ENCODE measurements at places on chromosomes 1 and 21.

DNA sequence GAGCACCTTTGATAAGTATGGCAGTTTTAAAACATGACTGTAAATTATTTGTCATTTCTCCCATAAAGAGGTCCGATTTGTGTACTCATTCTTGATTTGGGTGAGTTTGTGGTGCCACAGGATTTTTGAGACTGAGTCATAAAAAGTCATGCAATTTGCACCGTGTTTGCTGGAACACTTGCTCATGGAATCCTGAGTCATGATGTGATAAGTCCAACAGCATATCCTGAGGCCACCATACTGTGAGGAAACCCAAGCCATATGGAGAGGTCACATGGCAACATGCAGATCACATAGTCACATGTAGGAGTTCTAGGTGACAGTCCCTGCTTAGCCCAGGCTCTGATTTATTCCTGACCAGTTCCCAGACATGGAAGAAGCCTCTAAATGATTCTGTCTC, 40.8 kb upstream of the PRRX1 start:
- no peak for DNase-seq

DNA sequence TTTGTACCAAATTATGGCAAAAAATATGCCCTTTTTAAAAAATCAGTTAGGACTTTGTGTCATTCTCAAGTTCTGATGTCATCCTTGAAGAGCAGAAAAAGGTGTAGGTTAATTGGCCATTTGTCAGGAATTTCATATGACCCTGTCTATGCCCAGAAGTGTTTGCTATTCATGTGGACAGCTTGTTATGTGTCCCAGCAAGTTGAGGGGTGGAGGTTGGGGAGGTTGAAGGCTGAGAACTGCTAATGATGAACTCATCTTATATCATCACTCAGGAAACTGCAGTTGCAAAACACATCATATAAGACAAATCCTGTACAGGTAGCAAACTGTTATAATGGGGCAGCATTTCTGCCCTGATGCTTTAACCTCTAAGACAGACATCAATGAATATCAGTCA, 106.5 kb downstream of the PHTF1 start:
- DNase-seq = no peak

DNA sequence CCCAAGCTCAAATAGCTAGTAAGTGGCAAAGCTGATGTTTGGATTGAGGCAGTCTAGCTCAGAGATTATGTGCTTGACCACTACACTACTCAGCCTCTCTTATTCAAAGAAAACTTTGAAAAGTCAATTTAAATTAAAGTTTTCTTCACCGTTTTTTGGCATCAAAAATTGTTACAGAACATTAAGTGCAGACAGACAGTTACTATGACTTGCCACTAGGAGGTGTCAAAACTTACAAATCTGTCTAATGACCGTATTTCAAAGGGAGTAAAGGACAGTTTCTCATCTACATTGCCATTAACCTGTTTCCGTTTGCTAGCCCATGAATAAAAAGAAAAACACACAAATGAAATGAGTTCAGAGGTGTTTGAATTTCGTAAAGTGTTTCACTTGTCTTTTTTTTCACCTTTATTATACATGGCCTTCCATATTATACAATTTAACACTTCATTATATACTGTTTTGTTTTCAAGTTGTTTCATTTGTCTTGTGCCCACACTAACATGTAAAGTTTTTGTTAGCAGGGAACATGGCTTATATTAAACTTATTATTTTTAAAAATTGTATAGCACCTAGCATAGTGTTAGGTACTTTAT, 57.4 kb upstream of the MTF2 start:
- no peak for DNase-seq

DNA sequence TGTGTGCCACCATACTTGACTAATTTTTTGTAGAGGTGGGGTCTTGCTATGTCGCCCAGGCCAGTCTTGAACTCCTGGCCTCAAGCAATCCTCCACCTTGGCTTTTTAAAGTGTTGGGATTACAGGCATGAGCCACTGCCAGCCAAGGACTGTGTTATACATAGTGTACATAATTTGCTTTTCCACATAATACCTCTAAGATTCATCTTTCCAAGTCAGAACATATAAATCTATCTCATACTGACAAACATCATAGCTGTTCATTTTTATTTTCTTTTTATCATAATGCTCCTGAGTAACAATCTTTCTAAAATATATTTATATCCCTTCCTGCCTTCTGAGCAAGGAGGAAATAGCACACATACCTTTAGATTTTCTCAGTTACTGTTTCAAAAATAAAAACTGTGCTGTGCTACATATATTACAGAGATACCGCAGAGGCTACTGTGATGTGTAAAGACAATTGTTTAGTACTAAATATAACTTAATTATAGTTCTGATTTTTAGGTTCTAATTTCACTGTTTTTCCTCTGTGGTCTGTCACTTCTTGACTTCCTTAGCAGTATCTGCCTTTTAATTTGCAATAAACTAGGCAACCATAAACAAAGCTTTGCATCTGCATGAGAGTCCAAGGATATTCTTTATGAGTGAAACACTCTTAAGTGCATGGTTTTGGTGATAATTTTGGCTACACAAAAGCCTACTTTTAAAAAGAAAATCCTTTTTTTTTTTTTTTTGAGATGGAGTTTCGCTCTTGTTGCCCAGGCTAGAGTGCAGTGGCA, 59.3 kb downstream of the EYA3 start:
- no peak for DNase-seq

GRCh38 chr1:193462629-193463320, 276.4 kb upstream of the B3GALT2 start:
- no peak for DNase-seq

- DNase-seq = peak; percentile 21
Observed at GRCh38 chr1:76053021-76053420, 21.5 kb upstream of the ST6GALNAC3 start.

DNA sequence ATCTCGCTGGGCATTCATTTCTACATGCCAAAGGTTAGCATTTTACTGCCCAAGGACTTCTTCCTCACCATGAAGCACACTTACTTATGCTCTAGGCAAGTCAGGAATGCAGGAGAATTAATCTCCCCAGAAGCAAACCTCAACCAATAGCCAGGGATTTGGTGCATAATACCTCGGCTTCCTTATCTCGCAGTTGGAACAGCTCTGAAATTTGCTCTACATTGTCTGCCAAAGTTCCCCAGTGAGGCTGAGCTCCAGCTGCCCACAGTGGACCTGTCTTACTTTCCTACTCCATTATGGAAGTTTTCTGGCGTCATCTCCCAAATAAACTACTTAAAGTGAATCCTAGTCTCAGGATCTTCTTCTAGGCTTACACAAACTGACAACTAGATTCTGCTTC, 57.6 kb upstream of the PPM1J start:
- DNase-seq = no peak

GRCh38 chr1:116861137-116861536, 48.6 kb upstream of the PTGFRN start:
- DNase-seq = no peak

DNA sequence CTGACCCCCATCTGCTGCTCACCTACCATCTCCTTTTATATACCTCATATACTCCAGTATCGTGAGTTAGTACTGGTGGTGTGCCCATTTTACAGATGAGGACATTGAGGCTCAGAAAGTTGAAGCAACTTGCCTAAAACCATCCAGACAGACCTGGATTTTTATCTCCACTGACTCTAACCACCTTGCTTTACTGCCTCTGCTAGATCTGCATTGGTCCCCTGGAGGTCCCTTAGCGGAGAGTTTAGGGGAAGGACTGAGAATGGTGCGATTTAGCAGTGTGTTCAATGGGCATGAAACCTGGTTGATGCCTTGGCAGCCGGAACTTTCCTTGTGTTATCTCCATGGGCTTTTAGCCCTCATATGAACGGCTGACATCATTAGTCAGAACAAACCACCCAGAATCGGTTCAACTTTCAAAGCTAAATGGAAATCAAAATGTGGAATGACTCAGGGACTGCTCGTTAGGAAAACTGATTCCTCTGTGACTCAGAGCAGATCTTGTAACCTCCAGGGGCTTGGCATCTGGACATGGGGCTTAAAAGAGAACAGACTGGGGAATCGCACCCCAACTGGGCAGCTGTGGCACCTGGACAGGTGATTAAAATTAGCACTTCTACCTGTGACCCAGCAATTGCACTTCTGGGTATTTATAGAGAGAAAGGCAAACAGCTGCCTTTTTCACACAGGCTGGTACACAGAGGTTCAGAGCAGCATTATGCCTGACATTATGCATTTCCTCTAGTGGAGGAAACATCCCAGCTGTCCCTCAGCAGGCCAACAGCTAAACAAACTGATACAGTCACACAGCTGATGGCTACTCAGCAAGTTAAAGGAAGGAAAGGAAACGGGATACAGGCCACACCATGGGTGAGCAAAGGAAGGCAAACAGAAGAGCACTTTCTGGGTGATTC, 25.3 kb downstream of the TMEM51 start:
- no peak for DNase-seq

- DNase-seq = no peak
Observed at GRCh38 chr1:17170571-17170970, 34.4 kb upstream of the PADI1 start.

- no peak for DNase-seq
Observed at GRCh38 chr1:243266231-243266630, 10.4 kb downstream of the SDCCAG8 start.

DNA sequence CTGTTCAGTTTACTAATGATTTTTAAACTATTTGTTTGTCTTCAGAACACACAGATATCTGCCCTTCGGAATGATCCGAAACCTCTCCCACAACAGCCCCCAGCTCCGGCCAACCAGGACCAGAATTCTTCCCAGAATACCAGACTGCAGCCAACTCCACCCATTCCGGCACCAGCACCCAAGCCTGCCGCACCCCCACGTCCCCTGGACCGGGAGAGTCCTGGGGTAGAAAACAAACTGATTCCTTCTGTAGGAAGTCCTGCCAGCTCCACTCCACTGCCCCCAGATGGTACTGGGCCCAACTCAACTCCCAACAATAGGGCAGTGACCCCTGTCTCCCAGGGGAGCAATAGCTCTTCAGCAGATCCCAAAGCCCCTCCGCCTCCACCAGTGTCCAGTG, 51.6 kb downstream of the ACP6 start:
- no peak for DNase-seq

GRCh38 chr1:197399755-197400521, 131.9 kb downstream of the CRB1 start:
- DNase-seq = peak; percentile 28

GRCh38 chr1:11412141-11412540, 66.8 kb upstream of the DISP3 start:
- no peak for DNase-seq

- no peak for DNase-seq
Observed at GRCh38 chr1:18794561-18794960, 64.9 kb downstream of the TAS1R2 start.

- DNase-seq = peak; percentile 23
Observed at GRCh38 chr1:29975036-29975694, 738.8 kb downstream of the PTPRU start.

DNA sequence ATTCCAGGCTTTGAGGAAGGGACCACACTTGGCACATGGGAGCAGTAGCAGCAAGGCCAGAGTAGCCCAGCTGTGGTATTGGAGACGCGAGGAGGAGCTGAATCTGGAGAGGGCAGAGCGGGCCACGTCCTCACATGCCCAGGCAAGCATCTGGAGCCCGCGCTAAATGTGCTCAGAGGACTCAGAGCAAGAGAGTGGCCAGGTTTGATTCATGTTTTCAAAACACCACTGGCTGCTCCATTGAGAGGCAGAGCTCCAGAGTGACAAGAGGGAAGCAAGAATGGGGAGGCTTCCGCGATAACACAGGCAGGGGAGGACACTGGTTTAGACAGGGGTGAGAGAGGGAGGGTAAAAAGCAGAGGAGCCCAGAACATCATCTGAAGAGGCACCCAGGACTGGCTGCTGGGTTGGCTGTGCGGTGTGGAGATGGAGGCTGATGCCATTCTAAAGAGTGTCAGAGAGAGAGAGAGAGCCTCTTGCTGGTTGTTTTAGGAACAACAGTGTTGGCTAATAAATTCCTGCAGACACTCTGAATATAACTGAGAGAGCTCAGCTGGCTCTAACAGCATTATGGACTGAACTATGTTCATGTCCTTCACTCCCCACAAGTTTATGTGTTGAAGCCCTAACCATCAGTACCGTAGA, 32.3 kb downstream of the RCAN1 start:
- peak; percentile 17 for DNase-seq

- DNase-seq = no peak
Observed at GRCh38 chr1:241839369-241839979, 8.5 kb upstream of the EXO1 start.

DNA sequence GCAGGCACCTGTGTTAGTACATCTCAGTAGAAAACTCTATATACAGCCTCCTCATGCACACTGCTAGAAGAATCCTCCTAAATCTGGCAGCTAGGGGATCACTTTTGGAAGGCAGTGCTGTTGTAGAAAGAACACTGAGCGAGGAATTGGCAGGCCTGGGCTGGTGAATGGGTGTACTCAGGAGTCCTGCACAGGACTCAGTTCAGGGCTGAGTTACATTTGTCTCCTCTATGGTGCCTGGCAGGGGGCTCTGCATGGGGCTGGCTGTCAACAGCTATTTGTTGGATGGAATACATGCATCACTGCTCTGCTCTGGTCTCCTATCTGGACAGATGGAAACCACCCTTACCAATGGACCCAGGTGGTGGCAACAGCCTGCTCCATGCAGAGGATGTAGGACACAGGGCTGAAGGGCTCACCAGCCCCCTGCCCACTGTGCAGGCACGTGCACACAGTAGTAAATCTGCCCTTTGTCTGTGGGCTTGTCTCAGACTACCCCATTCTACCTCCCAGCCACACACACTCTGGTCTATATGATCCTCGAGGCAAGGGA, 74.2 kb downstream of the LRIG2 start:
- no peak for DNase-seq

DNA sequence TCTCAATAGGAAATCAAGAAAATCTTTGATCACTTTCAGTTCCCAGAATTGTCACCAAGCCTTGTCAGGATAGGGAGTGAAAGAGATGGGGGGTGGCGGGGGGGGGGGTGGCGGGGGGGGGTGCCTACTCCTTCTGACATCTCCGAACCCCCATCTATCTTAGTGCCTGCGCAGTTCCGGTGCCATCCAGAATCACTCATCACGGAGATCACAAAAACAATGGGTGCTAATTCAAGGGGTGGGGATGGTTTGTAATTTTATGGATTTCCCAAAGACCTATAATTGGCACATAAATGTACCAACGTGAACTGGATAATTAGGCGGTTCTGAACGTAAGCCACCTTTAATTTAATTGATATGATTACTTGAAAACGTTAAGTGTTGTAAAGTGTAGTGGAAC, 2.1 kb downstream of the DAB1 start:
- no peak for DNase-seq

DNA sequence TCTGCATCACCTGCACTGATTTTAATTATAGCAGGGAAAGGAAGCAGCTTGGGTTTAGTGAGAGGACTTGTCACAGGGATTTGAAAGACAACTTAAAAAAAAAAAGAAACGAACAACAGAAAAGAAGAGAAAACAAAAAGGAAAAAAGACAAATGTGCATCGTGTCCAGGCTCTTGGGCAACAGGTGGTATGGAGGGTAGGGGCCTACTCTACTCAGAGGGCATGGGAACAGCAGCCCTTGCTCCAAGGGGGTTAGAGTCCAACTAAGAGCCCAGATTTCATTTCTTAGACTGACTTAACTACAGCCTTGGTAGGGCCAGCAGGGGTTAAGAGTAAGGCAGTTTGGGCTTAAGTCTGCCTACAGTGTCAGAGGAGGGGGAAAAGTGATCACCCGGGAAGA, 15.3 kb upstream of the EXOSC10 start:
- DNase-seq = no peak
